ENCODE measurements at places on chromosomes 1 and 21.

DNA sequence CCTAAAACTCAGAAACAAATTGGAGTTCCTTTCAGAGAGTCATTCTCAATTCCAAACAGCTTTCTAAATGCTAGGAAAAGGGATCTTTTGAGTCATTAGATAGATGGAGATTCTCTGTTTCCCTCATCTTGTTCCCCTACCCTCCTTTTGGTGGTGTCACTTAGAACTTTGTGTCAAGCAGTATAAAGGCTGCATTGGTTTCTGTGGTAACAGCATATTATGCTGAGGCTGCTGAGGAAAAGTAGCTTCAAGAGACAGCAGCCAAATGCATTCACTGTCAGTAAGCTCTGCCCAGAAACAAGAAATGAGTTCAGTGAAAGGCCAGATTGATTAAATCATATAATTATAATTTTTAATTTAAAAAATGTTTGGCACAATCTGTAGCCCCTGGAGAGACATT, 144.1 kb downstream of the LRRC40 start:
- DNase-seq: no peak

DNA sequence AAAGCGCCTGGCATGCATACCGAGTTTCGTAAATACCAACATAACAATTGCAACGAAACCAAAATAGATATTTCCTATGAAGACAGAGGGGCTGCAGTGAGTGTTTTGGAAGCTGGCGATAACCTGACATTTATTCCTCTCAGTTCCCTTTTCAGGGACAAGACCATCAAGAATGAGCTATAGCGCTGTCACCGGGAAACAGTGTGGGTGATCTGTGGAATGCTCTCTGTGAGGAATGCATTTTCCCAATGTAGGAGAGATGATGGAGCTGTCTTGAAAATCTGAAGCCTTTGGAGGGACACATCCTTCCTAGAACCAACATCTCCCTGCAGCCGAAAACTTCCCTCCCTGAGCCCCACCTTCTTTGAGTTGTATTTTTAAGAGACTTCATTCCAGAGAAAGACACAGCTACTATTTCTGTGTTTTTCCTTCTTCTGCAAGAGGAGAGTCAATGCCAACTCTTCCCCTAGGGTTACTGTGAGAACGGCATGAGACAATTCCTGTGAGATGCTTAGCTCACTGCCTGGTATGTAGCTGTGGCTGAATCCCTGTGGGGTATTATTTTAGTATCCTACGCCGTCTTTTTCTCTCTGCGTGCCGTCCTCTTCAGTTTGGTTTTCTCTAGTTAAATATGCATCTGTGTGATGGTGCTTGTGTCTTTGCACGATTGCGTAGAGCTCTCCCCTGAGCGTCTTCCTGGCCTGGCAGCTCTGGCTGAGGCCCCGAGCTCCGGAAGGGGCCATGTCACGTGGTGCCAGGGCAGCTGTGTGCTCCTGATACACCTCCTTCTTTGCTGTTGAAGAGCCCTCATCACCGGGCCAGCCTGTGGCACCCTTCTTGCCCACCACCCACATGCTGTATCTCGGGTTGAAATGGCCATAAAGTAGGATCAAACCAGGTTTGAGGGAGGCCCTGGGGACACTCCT, 45.2 kb downstream of the AJAP1 start:
- no peak for DNase-seq

GRCh38 chr1:41455479-41456332, 28.8 kb downstream of the EDN2 start:
- DNase-seq: no peak

DNA sequence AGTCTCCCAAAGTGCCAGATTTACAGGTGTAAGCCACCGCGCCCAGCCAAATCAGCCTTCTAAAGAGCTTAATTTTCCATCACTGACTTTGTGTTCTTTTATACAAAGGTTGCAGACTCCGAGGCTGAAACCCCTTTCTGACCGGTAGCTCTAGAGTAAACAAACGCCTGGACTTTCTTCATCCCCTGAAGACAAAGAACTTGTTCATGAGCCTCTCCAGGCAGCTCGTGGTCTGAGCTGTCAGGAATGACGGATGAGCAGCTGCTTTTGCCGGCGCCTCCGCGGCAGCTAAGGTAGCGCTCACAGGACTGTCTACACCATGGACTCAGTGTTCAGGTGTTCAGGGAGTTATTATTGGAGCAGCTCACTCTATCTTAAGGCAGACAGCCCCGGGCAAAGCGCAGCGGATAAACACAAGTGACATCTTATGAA, 128.5 kb upstream of the ERRFI1 start:
- no peak for DNase-seq

DNA sequence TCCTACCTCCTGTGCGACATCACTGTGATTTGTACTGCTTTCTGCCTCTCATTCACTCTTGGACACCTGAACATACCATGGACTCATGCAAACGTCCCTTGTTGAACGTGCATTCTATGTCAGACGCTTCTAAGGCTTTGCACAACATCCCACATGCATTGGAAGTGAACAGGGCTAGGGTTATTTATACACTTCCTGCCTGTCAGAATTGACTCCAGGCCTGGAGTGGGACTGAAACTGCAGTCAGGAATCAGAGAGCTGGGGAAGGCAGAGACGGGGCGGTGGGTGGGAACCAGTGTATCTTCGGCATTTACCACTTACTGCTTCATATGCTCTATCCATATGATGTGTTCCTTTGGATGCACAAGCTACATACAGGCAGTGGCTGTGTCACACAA, 81.4 kb upstream of the GALNT2 start:
- DNase-seq: no peak

GRCh38 chr1:114660238-114660637, 9.6 kb downstream of the DENND2C start:
- DNase-seq: no peak

DNA sequence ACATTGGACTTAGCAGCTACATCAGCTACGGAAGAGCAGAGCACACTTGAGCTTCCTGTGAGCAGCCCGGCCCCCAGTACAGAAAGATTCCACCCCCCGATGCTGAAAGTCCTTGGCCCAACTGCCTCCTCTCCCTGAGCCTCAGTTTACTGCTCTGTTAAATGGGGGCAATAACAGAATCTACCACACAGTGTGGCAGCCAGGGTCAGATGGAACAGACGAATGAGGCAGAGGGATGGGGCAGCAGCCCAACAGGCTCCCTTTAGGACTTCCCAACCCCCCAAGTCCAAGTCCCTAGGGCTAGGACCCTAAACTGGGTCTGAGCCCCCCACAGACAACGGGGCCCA, 22.9 kb upstream of the C1QA start:
- DNase-seq: no peak

GRCh38 chr1:63498106-63498505, 24.9 kb downstream of the ITGB3BP start:
- DNase-seq: no peak

DNA sequence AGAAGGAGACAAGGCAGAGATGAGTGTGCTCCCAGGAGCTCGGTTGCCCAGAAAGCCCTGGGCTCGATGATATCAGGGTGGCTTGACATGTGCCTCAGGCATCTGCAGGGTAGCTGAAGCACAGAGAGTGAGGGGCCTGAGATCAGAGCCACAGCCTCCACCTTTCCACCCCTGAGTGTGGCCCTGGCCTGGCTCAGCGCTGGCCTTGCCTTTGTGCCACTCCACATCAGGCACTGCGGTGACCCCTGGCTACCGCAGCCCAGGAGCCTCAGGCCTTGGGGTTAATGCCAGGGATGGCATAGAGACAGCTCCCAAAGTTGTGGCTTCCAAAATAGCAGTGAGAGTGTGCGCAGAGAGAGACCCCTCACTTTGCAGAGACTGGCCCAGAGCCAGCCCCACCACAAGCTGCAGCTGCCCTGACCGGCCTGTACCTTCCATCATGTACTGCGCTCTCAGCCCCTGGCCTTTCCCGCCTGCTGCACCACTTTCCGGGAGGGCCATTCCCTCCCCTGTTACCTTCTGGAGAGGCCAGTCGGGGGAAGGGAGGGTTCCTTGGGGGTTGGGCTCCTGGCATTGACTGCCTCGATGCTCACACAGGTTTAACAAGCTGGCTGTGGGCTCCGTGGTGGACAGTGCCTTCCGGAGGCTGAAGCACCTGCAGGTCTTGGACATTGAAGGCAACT, 19.5 kb downstream of the PODN start:
- DNase-seq: no peak

- DNase-seq: no peak
Measured at GRCh38 chr1:158177700-158178450, 2.8 kb upstream of the CD1D start.

DNA sequence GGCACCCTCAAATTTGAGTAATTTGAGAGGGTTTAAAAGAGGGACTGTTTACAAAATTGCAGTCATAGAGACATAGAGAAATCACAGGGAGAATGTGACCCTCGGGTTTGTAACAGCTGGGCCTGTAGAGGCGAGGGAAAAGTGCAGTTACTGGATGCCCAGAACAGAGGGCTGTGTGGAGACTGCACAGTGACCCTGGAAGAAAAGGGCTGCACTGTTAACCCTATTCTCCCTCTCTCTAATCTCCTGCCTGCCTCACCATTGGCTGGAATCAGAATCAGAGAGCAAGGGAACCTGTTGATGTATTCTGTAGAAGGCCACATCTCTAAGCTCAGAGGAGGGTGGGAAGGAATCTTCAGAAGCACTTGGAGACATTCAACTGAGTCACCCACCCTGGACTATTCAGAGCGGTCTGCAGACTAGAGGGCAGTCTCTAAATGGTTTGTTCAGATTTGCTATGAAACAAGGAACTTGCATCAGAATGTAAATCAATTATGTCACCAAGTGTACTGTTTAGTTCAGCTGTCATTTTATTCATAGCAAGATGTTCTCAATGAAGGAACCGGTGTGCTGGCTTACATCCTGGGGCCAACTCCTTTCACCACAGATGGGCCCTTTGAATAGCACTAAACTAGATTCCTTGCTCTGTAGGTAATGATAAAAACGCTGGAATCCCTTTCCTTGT, 132.2 kb upstream of the HOOK1 start:
- DNase-seq: no peak

DNA sequence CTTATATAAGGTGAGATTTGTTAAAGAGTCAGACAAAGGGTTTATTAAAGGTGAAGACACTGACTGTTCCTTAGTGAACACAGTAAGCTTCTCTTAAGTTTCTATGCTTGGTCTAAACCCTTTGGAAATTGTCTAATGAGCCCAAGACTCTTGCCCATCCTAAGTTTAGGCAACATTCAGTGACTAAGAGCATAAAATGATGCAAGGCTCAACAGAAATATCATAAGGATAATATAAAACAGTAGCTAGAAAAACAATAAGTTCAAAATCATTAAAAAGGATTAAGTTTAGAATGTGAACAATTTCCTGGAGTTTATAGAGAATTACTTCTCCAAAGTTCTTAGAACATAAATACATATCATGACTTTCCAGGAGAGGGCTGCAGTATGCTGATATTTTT, 108.9 kb upstream of the PDC start:
- no peak for DNase-seq

DNA sequence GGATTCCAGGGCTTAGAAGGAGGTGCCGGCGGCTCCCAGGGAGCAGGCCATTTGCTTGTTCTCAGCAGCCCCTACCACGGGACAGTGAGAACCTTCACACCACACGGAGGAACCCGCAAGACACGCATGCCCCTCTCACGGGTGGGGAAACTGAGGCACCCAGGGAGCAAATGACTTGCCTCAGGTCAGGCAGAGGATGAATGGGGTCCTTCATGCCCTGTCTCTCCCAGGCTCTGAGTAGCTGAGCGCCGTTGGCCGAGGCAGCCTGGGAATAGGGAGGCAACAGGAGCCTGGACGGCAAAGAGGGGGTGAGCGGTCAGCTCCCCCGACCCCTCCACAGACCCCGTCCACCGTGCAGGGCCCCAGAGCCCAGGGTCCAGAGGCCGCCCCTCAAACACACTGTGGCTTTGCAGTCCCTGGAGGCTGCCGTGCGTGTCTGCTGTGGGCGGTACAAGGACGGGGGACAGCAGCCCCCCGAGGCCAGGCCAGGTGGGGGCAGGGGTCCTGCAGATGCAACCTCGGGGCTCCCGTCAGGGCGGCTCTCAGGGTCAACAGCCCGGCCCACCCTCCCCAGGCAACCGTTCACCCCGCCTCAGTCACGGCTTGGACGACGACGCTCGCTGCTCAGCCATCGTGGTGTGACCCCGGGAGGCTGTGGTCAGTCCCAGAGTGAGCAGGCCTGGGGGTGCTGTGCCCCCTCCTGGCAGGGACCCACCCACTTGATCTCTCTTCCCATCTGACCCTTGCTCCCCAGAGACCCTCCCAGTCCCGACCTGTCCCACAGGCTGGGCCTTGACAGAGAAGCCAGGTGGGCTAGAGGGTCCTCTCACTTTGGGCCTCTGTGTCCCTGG, 15.8 kb upstream of the COL6A2 start:
- DNase-seq: no peak
